ENCODE measurements at places on chromosomes 1 and 21. TPM values are rescaled to one million over a fixed set of nuclear protein-coding genes. Genes with fewer than 3 reads are reported as not detected.

DNA sequence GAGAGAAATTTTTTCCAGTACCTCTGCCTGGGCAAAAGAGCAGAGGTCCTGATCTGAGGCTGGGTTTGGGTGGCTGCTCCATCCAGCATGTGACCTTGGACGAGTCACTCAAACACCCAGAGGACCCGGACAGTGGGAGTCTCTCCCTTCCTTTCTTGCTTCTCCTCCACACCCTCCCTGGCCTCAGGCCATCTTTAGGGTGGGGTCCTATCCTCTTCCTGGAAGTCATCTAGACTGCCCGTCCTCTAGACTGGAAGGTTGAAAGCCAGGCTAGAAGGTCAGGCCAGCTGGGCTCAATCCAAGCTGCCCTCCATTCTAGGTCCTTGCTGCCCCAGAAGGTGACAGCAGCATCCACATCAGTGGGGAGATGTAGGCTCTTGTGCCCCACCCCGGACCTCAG lies 599.5 kb downstream of the MATN1 start:
- no peak for DNase-seq

DNA sequence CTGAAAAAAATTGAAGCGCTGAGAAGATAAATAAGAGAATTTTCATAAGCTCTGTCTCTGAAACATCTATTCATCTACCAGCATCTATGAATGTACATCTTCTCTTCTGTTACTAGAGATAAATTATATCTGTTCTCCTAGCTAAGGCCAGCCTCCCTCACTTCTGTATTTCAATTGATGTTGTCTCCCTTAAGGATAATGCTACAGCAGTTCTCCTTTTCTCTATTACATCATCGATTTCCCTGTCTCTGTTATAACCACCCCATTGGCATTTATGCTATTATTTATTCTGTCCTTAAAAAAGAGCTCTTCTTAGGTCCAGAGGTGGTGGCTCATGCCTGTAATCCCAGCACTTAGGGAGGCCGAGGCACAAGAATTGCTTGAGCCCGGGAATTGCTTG lies 42.9 kb upstream of the TMCO2 start:
- no peak for DNase-seq

DNA sequence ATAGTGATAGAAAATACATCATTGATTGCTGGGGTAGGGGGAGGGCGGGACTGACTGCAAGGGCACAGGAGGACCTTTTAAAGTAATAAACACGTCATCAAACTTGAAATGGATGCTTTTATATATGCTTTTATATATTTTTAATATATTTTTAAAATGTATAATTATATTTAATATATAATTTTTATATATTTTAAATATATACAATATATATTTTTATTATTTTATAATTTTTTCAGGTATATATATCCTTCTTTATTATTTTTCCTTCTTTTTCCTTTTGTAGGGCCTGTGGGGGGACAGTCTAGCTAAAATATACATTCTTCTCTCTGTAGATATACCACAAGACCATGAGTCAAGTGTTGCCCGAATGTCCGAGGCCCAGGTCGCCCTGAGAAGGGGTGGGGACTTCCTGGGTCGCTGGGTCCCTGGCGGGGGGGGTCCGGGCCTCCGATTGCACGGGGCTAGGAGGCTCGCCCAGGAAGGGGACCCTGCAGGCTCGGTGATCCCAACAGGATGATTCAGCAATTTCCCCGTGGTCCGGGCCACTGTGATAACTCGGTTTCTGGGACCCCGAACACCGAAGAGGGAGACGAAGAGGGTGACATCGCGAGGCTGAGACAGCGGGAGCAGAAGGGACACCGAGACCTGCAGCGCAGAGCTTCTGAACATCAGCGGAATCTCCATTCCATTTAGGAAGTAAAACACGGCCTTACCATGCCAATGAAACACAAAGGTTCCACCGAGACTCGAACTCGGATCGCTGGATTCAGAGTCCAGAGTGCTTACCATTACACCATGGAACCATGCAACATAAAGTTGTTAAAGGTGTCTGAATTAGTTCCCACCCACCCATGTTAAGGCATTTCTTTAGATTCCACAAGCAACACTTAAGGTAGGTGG lies 112.5 kb upstream of the NBPF11 start:
- DNase-seq = peak; percentile 67

DNA sequence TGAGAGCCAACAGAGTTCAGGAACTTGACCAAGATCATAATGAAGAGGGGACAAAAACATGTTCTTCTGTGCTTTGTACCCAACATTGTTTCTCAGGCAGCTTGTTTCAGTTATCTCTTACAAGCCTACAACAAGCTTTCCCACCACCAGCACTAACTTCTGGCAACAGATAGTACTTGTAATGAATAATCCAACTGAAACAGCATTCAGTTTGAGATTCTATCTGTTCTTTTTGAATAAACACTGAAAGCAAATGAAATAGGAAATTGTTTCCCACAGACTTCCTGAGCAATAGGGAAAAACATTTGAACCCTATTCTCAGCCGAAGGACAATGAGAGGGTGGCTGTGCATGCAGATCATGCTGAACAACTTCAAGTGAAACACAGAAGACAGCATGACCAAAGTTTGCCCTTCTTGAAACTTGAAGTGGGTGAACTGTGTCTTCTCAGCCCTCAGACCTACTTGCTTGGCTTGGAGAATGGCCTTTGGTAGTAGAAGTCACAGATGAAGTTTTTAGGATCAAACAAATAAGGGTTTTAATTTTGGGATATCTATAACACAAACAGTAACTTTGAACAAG lies 11.2 kb upstream of the HOOK1 start:
- DNase-seq = no peak

DNA sequence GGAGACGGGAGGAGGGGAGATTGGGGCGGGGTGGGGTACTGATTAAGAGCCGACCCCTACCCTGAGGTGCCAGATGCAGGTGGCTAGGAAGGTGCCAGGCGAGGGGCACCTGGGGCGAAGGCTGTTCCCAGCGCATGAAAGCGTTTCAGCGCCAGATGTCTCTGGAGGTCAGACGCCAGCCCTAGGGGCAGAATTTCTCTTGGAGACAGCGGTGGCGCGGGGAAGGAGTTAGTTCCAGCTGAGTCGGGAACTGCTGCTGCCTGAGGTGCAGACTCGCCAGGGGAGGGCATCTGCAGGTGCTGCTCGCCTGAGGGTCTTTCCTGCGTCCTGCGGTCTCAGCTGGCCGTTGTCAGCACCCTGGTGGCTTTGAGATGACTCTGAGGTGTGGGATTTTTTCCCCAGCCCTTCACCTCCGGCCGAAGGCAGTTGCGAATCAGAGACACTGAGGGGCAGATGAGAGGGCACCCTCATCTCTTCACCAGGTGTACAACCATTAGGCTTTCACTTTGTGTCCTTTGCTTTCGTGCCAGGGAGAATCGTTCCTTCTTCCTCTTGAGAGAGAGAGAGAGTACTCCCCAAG lies 539 bp downstream of the CGN start:
- DNase-seq = peak; percentile 74

DNA sequence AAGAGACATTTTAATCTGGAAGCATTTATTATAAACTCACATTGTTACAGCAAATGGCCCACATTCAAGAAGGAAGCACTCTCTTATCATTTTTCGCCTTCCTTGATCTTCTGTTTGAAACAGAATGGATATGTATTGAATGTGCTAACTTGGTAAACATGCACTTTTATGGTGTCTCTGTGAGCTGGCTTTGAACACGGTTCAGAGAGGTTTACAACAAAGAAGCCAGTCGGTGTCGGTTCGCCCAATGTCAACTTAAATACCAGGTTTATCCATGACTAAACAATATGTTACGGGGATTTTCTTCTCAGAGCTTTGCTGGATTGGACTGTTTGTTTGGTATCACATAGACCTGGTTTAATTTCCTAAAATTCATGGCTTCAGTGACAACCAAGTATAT lies 226.4 kb downstream of the TGFB2 start:
- DNase-seq = no peak

DNA sequence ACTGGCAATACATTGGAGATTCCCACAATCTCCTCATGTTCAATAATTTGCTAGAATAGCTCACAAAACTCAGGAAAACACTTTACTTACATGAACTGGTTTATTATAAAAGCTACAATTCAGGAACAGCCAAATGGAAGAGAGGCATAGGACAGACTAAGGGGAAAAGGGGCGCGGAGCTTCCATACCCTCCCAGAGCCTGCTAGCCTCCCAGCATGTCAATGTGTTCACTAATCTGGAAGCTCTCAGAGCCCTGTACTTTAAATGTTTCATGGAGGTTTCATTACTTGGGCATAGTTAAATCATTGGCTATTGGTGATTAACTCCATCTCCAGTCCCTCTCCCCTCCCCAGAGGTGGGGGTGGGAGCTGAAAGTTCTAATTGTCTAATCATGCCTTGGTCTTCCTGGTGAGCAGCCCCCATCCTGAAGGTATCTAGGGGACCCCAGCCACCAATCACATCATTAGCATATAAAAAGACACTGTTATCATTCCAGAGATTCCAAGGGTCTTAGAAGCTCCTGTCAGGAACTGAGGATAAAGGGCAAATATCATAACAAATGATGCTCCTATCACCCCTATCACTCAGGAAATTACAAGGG lies 10.9 kb upstream of the DMRTB1 start:
- no peak for DNase-seq

DNA sequence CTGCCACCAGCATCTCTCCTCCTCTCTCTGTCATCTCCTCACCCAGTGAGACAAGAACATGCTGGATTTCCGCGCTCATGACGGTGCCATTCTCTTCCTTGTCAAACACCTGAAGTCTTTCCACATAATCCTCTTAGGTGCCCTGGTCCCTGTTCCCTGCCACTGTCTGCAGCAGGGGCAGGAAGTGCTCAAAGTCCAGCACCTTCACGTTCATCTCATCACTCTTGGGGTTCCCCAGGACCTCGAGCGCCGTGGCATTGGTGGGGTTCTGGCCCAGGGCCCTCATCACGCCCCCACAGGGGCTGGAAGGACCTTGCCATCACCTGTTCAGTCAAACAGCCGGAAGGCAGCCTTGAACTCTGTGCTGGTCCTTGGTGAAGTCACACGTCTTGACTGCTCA lies 9.1 kb upstream of the AGPAT3 start:
- DNase-seq = no peak

- peak; percentile 46 for DNase-seq
These were observed 101.6 kb upstream of the PALMD start for GRCh38 chr1:99544328-99544727.

DNA sequence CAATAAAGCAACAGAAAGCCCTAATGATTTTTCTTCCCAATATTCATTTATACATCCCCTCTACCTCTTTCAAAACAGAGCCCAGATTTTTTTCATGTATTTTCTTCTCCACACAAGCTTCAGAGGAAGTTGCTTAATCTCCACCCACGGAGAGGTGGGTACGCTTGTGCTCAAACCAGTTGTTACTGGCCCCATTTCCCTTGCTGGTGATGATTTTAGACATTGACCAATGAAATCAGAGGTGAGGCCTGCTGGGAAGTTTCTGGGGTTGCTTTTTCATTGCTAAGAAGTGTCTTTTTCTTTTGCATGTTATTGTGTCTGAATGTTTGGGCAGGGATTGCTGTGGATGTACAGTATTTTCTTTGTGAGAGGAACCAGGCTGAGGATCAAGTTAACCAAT lies 448.1 kb upstream of the B3GALT2 start:
- DNase-seq = no peak

DNA sequence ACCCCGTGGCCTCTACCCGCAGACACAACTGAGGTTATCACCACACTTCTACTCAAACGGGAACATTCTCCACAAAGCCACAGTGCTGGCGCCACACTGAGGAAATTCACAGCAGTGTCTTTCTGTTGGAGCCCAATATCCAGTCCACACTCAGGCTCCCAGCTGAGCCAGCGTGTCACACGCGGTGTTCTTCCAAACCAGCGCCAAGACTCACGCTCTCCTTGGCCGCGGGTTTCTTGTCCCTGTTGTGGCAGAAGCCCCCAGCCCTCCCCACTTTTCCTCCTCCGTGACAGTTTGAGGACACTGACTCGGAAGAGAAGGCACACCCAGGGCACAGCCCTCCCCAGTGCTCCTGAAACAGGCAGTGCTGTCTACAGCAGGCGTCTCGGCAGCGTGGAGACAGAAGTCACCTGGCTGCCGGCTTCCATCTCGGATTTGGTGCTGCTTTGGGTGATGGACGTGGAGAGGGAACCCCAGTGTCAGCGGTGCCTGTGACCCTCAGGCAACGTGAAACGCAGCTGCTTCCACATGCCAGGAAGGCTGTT lies 35.4 kb upstream of the AGPAT3 start:
- no peak for DNase-seq

DNA sequence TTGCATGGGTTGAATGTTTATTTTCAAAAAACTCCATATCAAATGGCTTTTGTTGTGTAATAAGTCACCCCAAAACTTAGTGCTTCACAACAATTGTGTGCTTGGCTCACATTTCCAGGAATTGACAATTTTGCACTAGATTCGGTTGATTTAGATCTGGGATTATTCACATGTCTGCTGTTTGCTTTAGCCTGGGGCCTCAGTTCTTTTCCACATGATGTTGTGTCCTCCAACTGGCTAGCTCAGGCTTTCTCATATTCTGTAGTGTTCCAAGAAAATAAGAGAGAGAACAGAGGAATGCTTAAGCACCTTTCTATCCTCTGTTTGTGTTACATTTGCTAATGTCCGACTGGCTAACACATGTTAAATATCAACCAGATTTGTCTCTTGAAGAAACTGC lies 281.5 kb upstream of the ADGRL4 start:
- DNase-seq = no peak

DNA sequence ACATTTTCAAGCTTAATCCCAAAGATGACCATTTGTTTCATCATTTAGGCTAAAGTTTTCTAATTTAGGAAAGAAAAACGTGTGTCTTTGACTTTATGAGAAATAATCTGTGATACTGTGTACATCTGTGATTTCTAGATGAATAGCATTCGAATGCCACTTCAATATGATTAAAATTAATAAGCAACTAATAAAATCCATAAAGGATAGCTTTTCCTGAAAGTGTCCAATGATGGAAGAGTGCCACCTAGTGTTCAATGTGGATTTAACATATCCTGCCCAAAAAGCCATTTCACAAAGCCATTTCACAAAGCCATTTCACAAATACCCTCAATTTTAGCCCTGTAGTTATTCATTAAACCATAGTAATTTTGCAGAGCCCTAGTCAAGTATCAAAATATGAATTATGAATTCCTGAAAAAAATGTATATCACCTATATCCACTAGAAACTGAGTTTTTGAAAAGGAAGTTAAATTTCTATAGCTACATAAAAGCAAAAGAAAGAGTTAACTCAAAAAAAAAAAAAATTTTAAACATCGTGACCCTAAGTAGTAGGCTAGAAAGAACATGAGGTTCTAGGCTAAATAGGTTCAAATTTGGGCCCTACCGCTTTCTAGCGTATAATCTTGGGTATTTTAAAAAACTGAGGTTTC lies 19.1 kb downstream of the NME7 start:
- peak; percentile 74 for DNase-seq

DNA sequence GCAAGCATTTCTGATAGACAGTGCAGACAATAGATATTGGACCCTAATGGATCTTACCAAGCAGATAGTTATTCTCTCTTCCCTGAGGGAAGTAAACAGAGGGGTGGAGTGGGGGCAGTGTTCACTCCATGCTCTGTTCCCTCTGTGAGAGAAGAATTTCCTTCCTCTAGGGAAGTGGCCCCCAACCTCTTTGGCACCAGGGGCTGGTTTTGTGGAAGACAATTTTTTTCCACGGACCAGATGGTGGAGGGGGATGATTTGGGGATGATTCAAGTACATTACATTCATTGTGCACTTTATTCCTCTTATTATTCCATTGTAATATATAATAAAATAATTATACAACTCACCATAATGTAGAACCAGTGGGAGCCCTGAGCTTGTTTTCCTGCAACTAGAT lies 459.9 kb downstream of the ADGRL2 start:
- no peak for DNase-seq

- no peak for DNase-seq
These were observed 6.1 kb downstream of the GPR137B start for GRCh38 chr1:236148470-236148845.

The DPYD gene
- 18.8 TPM for total RNA-seq

The GPR37L1 gene
- not detected for total RNA-seq

The S100A8 gene
- not detected for total RNA-seq

The CFHR5 gene
- total RNA-seq = 0.77 TPM
